ENCODE measurements at places on chromosomes 11 and 22.

- no peak for DNase-seq
Observed at GRCh38 chr11:73359930-73360742, 16.1 kb upstream of the RELT start.

- DNase-seq: no peak
Observed at GRCh38 chr11:35111161-35112055, 27.6 kb upstream of the CD44 start.

DNA sequence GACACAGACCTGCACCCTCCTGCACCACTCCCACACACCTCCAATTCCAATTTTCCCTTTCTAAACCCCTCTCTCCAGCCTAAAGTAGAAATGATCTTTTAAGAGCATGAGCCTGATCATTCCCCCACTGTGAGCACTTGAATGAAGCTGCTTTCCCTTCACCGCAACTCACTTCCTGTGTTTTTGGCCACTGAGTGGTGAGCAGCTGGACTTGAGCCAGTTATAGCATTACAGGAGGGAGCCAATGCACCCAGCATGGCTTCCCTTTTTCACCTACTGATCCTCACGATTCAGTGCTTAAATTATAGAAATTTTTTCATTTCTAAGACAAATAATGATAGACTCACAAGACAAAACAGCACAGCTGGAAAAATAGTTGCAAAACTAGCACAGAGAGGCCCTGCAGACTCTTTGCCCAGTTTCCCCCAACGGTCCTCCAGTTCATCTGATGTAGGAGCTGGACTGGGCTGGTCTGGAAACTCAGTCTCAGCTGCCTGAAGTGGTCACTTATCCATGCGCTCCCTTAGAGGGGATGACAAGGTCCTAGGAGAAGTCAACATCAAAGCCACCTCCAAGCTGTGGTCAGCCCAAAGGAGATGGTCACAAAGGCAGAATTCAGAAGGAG, 9.7 kb upstream of the APOL4 start:
- no peak for DNase-seq

- no peak for DNase-seq
Observed at GRCh38 chr11:27592098-27592780, 85.7 kb upstream of the LIN7C start.

GRCh38 chr22:48631288-48631863, 1196.3 kb downstream of the BRD1 start:
- DNase-seq: no peak

DNA sequence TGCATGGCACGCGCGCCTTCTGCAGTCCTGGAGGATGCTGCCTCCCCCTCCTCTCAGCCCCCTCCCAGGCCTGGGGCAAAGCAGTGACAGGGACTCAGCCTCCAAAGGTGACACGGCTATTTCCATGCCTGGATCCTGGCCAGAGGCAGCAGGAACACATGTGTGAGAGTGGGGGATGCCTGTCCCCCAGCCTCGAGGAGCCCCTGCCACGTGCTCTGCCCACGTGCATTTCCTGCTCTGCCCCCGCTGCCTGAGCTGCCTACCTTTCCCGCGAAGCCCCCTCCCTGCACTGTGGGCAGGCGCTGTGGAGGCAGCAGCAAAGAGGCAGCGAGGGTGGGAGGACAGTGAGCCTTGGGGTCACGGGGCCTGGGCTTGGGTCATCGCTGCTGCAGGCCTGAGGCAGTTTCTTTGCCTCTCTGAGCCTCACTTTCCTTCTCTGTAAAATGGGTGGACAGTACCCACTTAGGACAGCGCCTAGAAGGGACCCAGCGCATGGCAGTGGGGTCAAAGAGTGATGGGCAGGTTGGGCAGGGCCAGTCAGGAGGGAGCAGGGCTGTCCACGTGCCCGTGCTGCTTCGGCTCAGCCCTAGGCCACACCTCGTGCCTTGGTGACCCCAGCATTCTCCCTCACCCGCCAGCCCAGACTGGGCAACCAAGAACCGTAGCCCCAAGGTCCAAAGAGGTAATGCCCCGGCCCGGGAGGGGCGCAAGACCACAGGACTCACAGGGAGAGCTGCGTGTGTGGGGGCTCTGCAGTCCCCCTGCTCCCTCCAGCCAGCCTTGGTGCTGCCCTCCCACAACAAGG, 48.6 kb downstream of the FLRT1 start:
- DNase-seq: no peak

GRCh38 chr11:74739546-74740270, 8.5 kb upstream of the CHRDL2 start:
- DNase-seq: peak; percentile 20

DNA sequence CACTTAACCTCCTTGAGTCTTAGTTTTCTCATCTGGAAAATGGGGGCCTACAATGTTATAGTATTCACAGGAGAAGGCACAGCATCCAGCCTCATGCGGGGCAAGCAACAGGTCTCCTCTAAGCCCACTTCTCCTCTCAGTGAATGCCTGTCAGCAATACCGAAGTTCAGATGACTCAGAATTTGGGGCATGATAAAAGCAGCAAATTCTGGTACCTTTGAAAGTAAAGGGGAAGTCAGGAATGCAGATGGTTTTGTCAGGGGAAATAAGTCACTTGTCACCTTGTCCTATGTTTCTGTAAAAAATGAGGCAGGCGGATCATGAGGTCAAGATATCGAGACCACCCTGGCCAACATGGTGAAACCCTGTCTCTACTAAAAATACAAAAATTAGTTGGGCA, 350.2 kb downstream of the LARGE1 start:
- no peak for DNase-seq

DNA sequence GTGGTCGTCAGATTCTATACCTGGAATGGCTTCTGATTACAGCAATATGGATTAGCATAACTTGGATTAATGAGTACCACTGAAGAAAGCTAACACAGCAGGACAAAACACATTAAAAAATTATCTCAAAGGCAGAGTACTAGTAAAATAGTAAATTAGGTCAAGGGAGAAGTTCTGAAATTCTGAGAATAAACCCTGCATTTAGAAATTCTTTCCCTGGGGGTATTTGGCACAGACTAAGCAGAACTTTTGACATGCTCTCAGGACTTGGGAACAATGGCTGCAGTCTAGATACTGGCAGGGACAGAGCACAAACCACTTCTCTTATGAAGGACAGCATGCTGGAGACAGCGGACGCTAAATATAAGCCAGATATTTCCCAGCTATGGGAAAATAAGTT, 85.6 kb upstream of the GRIA4 start:
- no peak for DNase-seq

DNA sequence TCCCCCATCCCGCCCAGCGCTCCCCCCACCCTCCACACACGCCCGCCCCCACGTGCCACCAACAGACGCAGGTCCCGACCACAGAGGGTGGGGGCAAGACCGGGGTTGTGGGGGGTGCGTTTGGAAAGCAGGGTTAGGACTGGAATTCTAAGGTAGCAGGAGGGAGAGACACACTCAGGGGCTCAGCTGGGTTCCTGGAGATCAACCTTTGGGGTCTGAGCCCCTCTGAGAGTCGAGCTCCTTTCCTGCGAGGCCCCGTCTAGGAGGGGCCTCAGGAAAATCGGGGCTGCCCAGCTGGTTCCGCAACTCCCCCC, 429 bp downstream of the PGGHG start:
- DNase-seq: peak; percentile 77

- DNase-seq: no peak
Observed at GRCh38 chr11:89660234-89660633, 49.9 kb upstream of the TRIM77 start.

- no peak for DNase-seq
Observed at GRCh38 chr11:130272336-130272735, 42.4 kb downstream of the ZBTB44 start.

DNA sequence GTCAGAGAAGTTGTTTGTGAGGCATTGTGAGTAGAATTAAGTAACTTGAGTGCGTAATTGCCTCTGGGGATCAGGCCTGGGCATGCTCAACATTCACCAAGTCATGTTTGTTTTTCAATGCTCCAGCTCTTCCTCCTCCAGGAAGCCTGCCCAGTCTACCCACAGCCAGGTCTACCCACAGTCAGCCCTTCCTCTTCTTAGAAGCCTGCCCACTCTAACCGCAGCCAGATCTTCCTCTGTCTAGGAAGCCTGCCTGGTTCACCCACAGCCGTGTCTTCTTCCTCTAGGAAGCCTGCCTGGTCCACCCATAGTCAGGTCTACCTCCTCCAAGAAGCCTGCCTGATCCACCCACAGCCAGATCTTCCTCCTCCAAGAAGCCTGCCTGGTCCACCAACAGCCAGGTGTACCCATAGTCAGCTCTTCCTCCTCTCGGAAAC, 25.0 kb downstream of the LRP5 start:
- DNase-seq: no peak

DNA sequence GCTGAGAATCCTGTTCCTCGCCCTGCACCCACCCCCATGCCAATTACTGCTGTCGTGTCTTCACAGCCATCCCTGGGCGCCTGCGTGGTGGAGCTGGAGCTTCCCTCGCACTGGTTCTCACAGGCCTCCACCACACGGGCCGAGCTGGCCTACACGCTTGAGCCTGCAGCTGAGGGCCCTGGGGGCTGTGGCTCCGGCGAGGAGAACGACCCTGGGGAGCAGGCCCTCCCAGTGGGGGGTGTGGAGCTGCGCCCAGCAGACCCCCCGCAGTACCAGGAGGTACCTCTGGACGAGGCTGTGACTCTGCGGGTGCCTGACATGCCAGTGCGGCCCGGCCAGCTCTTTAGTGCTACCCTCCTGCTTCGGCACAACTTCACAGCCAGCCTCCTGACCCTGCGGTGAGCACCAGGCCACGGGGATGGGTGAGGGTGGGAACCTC, 4.3 kb downstream of the TMEM132A start:
- DNase-seq: no peak

DNA sequence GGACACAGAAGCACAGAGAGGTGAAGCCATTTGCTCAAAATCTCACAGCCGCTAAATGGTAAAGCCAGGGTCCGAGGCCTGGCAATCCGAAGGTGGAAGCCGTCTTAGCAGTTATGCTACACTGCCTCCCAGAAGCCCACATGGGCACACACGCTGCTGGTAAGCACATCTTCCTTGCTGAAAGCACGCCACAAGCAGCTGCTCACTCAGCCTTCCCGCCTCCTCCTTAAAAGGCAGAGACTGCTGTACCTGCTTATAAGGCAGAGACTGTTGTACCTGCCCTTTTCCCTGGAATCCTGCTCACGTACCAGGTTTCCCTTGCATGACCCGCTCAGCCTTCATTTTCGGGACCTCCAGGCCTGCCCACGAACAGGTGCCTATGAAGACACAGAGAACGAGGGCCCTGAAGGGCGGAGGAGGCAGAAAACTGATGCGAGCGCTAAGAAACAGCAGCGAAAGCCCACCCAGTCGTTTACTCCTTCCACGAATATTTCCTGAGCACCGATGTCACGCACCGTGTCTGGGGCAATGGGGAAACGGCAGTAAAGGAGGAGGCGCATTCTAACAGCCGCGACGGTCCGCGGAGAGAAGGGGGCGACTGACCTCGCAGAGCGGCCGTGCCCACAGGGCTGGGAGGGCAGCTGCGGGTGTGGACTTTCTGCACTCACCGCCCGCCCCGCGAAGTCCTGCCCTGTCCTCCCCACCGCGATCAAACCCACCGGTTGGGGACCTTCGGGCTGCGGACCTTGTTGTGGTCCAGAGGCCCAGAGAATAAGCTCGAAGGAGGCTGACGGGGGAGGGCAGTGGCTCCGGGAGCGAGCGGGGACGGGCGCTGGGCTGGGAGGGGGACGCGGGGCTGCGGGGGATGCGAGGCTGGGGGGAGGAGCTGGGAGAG, 13.0 kb downstream of the SPATA19 start:
- no peak for DNase-seq

DNA sequence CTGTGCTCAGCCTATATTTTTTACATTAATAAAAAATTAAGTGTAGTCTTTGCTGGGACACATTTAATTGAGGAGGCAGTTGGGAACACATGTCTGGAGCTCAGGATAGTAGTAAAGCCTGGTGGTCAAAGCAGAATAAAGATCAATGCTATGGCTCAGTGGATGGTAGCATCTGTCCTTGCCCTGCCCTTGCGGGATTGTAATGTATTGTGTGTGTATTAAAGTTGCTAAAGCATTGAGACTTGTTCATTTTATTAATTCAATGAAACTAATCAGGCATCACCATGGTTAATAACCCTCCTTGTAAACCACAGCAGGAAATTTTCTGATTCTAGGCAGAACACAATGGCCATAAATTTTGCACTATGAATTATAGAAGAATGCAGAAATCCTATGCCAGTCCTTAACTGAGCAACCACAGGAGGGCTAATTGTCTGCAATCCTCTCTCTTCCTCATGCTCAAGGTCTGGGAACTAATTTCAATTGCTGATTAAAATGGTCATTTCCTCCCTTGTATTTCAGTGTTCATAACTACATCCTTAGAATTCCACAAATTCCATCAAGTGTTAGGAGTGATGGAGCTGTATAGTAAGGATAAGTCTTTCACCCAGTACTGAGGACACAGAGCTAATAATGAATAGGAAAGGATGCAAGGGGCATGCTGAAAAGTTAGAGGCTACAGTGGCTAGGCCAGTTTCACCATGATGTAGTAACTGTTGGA, 403.2 kb upstream of the DDI1 start:
- no peak for DNase-seq

- no peak for DNase-seq
Observed at GRCh38 chr11:91624021-91624420, 600.6 kb upstream of the FAT3 start.

GRCh38 chr11:92107331-92107730, 117.3 kb upstream of the FAT3 start:
- no peak for DNase-seq

DNA sequence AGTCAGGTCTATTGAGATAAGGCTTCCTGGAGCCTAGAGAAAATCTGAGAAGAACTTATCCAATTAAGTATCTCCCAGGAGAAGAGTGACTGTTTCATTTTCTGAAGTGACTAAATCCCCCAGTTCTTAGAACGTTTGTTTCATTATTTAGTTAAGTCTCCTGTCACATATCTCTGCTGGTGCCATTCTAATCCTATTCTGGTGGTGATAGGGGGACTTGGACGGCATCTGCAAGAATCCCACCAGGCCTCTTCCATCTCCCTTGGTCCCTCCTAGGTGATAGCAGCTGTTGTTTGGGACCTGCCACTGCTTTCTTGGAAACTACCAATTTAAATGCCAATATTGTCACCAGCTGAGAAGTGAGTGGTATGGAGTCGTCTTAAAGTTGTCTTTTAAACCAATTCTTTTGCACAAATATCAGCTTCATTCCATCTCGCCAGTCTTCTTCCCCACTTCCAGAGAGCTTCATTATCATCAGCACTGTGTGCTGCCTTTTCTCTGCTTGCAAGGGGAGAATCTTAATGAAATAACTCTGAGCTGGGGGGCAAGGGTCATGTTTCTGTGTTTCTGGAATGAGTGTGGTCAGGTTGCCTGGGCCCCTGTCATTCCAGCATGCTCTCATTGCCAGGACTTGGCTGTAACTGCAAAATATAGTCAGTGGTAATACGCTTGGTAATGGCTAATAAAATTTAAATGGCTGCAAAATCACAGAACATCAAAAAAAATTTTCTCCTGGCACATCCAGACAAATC, 104.8 kb downstream of the LDLRAD3 start:
- no peak for DNase-seq

DNA sequence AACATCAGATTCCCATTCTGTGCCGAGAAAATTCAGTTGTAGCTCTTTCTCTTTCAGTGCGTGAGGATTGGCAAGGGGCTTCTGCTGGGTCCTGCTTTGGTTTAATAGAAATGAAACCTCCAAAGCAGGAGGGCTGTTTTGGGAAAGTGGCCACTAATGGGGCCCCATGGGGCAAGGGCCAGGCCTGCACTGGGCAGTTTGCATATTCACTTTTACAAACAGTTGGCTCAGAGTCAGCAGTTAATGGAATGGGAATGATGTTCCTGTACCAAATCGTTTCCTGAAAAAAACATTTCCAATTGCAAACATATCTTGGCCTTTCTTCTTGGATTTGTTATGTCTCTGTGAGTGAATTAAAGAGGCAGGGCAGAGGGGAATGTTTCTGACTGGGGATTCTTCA, 92.1 kb downstream of the PARVA start:
- no peak for DNase-seq
